GM19239 (cell line): ENCODE measurements at places on chromosomes 13 and 19.

DNA sequence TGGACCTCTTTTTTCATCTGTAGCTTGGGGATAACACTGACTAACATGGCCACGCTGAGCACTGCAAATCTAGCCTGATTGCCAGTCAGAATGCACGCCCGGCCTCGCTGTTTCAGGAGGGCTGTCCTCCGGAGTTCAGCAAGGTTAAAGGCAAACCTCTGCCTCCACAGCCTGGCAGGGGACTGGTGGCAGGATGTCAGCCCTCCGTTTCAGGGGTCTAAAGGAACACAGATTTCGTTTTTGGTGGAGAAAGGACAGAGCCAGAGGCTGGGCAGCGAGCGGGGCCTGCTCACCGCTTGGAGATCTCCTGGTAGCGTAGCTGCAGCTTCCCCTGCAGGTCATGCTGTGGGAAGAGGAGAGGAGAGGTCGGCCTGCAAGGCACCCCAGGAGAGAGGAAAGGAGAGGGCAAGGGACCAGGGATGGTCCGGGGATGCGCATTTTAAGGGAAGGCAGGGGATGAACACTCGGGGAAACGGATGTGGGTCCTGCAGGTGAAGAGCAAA, 560 bp downstream of the NDUFA7 start:
- DNase-seq, result no peak

DNA sequence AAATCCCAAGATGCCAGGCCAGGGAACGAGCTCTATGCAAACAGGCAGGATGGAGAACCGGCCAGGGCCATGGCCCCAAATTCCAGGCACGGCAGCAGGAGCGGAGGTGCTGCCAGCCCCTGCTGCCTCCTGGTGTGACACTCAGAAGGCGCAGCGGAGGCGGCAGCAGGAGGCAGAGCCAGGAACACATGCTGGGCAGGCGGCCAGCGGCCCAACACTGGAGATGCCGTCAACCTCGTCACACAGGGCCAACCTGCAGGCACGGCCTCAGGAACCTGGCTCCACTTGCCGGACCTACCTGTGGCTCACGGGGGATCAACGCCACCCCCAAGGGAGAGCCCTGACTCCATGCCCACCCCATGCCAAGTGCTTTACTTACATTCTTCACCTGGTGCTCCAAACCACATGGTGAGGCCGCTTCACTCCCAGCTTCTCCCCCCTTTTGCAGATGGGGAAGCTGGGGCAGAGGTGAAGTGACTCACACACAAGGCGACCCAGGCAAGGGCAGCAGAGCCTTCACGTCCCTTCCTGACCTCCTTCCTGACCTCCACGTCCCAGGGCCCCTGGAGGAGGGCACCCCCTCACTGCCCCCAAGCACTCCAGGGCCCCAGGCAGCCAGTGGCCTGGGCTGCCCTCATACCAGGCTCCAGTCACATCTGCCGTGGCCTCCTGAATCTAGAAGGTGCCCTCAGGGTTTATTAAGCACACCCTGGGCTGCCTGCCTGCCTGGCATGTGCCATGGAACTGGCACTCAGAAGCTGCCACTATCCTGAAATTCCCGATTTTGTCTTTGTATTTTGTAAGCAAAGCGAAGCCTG, 43.5 kb downstream of the GGACT start:
- DNase-seq, result no peak

DNA sequence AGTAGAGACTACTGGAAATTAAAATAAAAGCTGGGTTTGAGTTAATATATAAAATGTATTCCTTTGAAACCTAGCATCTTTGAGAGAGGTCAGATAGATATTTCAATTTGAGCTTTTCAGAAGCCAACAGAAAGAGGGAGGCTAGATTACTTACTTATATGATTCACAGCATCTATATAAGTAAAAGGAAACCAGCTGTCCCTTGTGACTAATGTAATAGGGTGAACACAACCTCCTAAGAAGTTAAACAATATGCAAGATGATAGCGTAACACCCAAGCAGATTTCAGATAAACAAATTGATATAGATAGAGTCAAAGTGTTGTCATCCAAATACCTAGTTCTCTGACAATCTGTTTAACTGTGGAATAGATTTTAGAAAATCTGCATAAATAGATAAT, 393.5 kb upstream of the GPC6 start:
- DNase-seq, result no peak

GRCh38 chr13:26469602-26470001, 87.9 kb upstream of the WASF3 start:
- DNase-seq, result no peak

DNA sequence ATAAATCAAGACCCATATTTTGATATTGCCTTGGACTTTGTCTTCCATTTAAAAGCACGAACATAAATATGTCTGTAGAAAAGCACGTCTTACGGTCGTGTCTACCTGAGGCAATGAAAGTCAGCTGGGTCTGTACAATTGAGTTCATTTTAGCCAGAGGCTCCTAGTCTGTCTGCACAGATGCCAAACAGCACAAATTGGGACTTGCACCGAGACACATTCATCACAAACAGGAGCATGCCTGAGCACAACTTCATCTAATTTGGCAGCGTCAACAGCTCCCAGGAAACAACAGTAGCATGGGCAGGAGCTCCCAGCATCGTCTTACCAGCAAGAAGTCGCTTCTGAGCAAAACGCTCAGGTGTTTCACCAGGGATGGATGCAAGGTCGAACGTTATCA, 687.0 kb downstream of the EFNB2 start:
- DNase-seq, result no peak

DNA sequence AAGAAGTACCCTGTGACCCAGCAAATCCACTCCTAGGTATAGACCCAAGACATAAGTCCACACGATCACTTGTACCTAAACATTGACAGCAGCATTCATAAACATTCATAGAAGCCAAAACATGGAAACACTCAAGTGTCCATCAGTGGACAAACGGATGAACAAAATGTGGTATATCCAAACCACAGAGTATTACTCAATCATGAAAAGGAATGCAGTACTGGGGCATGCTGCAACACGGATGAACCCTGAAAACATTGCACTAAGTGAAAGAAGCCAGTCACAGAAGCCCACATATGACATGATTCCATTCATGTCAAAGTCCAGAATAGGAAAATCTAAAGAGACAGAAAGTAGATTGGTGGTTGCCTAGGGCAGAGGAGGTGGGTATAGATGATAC, 22.8 kb upstream of the CCNE1 start:
- DNase-seq, result no peak

GRCh38 chr19:40217934-40218890, at the start of gene TTC9B:
Gene TTC9B (minus strand): TSS chr19:40218384. CDS start chr19:40218381, 3 bp downstream.
- no peak for DNase-seq

GRCh38 chr13:23377579-23377978, 55.9 kb downstream of the SACS start:
- no peak for DNase-seq

DNA sequence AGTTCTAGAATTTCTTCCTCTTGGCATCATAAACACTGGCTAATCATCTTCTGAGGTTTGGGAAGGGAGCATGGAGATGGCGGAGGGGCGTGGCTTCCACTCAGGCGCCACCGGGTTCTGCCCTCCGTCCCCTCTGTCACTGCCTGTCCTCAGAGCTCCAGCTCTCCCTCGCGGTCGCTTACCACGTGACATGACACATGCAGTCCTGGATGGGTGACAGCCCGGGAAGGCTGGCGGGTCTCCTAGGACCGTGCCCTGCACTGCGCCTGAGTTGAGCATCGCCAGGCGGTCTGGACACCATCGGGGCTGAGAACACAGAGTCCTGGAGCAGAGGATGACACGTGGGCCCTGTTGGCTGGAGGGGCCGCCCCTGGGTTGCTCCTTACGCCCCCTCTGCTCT, 123.3 kb downstream of the RAB20 start:
- DNase-seq, result no peak

GRCh38 chr19:33391631-33392249, 18.2 kb downstream of the CEBPG start:
- no peak for DNase-seq

- DNase-seq, result no peak
Measured at GRCh38 chr19:359653-359925, 15.0 kb upstream of the MIER2 start.
